ENCODE measurements at places on chromosomes 5 and 9.
A peak's percentile ranks its signal among the peaks of the same experiment; 100 is the strongest.

- no peak for DNase-seq
Observed at GRCh38 chr9:133130685-133131244, 9.7 kb upstream of the RALGDS start.

DNA sequence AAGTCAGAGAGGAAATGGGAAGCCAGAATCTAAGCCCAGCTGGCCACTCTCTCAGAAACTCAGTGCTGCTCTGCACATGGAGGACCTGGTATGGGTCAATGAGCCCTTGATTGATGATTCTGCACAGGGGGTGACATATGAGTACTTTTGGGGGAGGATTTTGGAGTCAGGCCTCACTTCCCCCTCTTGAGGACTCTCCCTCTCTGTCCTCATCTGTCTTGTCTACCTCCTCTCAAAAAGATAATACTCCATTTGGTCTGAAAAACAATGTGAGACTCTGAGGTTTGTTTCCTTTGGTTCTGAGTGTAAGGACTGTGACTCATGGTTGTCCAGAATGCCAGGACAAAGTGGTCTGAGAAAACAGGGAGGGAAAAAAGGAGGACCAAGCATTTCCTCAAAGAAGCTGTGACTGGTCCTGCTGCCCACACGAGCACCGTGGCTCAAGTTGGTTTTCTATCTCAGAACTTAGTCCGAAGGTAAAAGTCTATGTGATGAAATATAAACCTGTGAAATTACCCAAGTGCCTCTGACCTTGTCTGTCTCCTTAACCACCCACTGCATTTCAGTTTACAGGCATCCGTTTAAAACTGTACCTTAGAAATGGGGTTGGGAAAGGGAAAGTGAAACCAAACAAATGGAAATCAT, 11.1 kb downstream of the TTC39B start:
- DNase-seq, result no peak

DNA sequence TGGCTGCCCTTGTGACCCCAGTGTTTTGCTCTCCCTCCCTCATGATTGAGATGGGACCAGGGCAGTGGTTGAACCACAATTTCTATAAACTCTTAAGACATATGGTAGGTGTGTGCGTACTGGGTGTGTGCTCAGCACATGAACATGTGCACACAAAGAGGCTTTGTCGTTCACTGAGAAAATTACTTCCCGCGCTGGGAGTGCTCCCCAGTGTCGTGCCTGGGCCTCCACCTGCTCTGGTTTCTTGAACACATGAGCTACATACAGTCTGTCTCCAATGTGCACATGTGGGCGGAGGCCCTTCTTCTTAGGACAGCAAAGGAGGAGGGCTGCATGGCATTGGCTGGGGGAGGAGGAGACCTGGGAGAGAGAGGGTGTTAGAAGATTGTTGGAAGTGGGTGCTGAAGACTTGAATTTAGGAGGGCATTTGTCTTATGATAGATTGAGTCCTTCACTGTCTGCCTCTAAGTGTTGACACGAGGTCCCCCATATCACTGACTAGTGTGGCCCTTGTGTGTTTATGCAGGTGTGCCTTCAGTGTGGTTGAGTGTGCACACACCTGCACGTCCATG, 170.0 kb downstream of the CACNA1B start:
- DNase-seq, result no peak

DNA sequence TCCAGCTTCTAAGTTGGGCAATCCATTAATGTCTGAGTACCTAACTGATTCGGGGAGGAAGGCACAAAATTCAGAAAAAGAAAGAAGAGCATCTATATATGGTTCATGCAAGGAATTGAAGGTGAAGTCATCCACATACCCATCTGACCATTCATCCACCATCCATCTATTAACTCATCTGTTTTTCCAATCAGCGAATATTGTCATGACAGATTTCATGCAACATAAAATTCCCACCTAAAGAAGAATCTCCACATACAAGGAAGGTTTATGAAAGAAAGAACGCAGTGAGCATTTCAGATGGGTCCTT, 164.7 kb downstream of the GRIA1 start:
- no peak for DNase-seq

DNA sequence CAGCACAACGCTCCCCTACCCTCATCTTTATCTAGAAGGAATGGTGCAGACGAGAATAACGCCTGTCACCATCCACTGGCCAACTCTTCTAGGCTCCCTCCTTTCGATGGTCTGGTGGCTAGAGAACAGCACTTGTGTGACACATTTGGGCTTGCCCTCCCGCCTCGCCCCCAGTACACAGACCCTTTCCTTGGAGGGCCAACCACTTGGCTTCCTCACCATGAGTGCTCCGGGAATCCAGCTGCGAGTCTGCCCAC, 1.4 kb downstream of the GNAQ start:
- no peak for DNase-seq

DNA sequence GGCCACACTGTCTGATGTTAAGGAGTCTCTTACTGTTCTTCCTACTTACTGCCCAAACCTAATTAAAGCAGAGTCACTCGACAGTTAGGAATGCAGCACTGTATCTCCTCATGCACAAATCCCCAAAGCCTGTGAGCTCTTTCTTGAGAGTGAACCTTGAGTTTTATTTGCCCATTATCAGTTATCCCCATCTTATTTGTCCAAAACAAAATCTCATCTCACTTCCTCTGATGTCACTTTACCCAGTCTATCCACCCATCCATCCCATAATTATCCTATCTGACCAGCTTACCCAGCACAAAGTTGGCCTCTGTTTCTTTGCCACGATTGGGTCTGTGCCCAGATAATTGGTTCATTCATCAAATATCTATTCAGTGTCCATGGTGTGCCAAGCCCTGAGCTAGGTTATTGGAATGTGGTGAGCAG, 250.8 kb downstream of the SLIT3 start:
- DNase-seq, result no peak

DNA sequence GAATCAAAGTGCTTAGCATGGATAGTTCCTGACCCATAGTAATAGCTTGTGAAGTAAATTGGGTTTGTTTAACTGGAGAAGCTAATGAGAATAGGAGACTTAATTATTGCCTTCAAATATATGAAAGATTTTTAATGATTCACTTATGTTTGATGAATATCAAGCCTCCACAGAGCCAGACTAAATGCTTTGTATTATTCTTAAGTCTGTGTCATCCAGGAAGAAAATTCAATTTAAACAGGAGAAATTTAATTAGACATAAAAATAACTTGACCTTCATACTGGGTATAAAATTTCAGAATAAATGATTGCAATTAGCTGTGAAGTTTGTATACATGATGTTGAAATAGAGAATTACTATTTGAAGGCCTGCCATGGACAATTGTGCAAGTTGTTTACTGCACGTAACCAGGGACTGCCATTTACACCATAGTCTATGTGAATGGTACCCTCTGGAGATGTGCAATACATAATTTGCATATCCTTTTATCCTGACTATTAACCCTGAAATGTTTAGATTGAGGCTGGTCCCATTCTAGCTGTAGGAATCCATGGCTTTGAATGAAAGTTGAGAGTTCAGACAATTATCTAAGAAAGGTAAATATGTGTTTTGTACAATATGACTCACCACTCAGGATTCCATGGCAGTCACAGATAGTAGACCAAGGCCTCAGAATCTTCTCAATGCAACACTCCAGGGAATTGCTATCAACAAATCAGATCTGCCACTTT, 133.5 kb upstream of the IL12B start:
- no peak for DNase-seq

DNA sequence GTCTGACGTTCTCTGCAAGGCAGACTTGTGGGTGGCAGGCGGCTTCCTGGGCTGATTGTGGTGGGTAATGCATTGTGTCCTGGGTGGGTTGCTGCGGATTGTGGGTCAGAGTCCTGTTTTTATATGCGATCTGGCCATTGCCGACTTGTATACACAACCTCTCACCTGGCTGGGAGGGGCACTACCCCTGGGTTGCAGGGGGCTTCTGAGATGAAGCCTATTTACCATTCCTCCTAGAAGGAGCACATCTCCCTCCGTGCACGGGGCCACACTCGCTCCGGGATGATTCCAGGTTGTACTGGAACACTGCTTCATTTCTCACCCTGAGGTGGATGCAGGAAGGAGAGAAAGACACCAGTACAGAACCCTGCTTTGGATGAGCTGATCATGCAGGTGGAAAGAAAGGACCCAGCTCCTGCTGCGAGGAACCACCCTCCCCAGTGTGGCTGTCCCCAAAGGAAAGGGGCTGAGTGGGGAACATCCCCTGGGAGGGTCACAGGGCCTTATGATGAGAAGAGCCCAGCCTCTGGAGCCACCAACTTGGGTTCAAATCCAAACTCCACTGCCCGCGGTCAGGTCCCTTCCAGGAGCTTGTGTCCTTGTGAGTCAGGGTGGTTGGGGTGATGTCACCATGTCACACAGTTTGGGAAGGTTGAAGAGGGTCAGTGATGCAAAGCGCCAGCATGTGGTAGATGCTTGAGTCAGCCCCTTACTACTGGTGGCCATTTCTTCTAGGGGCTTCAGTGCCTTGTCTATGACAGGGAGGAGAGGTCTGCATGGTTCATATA, 151.8 kb upstream of the COL5A1 start:
- no peak for DNase-seq

DNA sequence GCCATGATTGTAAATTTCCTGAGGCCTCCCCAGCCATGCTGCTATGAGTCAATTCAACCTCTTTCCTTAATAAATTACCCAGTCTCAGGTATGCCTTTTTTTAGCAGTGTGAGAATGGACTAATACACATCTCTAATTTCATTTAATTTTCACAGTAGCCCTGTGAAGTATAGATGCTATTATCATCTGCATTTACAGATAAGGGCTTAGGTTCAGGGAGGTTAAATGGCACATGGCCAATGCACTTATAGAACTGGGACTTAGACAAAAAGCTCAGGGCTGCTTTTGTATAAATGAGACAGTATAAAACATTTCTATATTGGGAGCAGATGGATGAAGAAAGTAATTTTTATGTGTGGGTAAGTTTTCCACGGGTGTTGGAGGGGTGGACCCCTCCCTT, 62.9 kb upstream of the PANK3 start:
- DNase-seq, result no peak

- no peak for DNase-seq
Observed at GRCh38 chr9:21554813-21555212, 72.7 kb upstream of the IFNE start.

GRCh38 chr5:37044120-37044519, 167.6 kb downstream of the NIPBL start:
- no peak for DNase-seq

DNA sequence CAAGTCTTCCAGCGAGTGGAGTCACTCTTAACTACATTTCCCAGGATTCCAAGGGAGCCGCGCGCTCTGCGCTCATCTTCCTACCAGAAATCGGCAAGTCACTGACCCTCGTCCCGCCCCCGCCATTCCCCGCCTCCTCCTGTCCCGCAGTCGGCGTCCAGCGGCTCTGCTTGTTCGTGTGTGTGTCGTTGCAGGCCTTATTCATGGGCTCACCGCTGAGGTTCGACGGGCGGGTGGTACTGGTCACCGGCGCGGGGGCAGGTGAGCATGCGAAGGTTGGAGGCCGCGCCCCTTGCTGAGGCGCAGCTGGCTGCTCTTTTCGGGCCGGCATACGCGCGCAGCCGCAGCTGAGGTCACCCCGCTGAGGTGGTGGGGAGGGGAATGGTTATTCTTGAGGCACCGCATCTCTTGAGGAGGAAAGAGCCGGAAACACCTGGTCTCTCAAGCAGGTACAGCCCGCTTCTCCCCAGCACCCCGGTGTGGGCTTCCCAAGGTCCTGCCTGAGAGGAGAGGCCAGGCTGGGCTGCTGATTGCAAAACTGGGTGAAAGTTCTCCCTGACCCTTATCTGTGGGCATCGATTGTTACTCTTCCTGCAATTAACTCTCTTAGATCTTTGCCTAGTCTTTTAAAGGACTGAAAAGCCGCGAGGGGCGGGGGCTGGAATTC, at the start of gene HSD17B4:
TSS of gene HSD17B4 (plus strand) at position 125 of the 667 bp plus-strand sequence. CDS start at position 204, 79 bp downstream.
- peak; percentile 45 for DNase-seq

Data from GOT3 (cell line).